Right ventricle myocardium superior (tissue), 1 donor: ENCODE measurements at places on chromosomes 2 and 18. TPM values are rescaled to one million over a fixed set of nuclear protein-coding genes. Genes with fewer than 3 reads are reported as not detected.

The MYO3B gene
- not detected for total RNA-seq

DNA sequence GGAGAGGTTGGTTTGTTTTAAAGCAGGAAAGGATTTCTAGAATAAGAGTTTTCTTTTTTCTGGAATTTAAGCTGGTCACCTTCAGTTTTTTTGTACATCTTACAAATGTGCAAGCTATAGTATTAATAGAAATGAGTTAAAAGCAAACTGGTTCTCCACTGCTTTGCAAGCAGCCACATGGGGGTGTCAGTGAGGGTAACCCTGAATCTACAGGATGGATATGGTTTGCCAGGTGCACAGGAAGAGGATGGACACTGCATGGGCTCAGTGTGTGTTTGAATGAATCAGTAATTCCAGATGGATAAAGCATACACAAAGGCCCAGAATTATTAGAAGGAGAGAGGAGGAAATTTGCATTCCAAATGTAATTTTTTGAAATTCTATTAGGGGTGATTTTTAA, 89.0 kb downstream of the MAPRE2 start:
- no peak for DNase-seq

GRCh38 chr2:28101123-28101522, 210.6 kb downstream of the BABAM2 start:
- DNase-seq: no peak

GRCh38 chr2:124081154-124081716, 56.1 kb downstream of the CNTNAP5 start:
- no peak for DNase-seq

DNA sequence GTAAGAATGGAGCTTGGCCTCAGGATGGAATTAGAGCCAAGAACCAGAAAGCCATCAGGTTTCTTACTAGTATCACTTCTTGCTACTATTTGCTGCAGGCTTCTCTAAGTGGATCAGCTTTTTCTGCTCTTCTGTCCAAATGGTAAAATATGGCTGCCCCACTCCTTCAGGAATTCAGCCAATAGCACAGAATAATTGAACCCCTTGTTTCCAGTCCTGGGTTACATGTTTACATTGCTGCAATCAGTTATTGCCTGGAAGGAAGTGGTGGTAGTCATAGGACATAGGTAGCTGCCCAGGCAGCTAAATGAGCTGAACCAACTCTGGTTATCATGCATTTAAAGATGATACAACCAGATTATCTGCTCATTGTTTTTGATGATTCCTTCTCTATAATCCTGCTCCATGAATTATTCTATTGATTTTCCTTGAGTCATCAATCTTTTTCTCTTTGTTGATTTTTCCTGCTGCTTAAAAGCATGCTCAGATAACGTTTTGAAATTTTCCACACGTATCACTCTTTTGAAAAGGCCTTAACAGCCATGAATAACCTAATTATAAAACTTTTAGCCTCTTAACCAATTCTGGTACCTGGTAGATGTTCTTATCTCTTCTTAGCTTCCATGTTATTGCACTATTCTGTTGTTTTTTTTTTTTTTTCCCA, 12.6 kb downstream of the AGPS start:
- no peak for DNase-seq

DNA sequence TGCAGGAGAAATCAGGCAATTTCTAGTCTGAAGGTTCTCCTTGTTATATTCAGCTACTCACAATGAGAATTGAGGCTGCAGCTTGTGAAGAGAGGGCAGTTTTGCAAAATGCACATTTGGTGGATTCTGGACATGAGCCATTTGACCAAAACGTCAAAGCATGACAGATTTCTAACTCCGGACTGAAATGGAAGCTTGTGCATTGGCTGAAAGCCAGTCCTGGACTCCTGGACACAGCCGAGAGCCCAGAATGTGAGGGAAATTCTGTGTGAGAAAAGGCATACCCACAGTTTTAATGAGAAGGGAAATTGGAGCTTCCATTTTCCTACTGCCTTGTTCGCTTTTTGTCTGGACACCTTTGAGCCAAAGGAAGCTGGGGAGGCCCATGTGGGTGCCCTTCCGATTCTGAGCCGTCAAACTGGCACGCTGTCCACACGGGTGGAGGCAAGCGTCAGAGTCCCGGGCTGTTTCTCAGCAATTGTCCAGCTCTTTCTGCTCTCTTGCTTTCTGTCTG, 23.7 kb upstream of the ROCK2 start:
- DNase-seq: no peak

DNA sequence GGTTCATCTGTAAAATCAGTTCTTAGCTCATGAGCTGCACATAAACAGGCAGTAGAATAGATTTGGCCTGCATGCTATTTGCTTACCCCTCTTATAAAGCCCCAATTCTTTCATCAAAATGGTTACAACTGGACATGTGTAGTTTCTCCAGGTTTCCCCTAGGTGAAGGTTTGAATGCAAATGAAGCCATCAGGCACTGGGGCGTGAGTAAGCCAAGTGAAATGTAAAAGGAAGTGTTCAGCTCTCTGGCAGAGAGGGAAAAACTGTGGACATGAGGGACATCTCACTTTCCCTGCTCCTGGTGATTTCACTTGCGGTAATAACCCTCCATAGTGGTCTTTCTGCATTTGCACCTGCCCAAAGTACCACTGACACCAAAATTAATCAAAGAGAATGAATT, 1402.3 kb upstream of the LRRTM1 start:
- DNase-seq: no peak

The TOGARAM2 gene
- total RNA-seq: 42.8 TPM

DNA sequence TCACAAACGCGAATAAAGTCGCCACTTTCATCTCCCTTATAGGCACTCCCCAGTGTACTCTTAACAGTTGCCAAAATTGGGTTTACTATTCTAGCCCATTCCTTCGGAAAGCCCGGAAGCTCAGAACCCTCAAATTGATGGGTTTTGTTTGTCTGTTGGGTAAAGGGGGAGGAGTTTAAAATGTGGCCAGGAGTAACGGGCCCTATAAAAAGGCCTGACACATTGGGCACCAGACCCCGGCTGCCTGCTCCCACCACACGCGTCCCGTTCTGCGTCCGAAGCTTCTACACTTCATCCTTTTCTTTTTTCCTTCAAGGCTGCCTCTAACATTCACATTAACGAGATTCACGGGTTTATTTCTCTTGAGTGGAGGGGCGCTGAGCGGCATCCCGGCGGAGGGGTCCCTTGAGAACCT, 837 bp downstream of the NHEJ1 start:
- no peak for DNase-seq

DNA sequence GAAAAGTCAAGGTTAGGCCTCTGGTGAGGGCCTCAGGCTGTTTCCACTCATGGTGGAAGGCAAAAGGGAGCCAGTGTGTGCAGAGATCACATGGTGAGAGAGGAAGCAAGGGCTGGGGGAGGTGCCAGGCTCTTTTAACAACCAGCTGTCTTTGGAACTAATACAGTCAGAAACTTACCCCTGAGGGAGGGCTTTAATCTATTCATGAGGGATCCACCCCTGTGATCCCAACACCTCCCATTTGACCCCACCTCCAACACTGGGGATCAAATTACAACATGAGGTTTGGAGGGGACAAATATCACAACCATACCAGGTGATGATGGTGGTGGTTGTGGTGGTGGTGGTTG, 10.9 kb downstream of the POLI start:
- DNase-seq: no peak

The CCBE1 gene
- 3.9 TPM for total RNA-seq

The SPHKAP gene
- total RNA-seq: 113 TPM

- DNase-seq: no peak
These were observed 4.4 kb upstream of the SERPINB5 start for GRCh38 chr18:63472380-63472779.

The KLHL29 gene
- total RNA-seq: 0.65 TPM

The SPDYA gene
- total RNA-seq: 0.24 TPM

The TRABD2A gene
- 0.56 TPM for total RNA-seq

GRCh38 chr2:143680885-143681405, 551.7 kb downstream of the ARHGAP15 start:
- DNase-seq: no peak

DNA sequence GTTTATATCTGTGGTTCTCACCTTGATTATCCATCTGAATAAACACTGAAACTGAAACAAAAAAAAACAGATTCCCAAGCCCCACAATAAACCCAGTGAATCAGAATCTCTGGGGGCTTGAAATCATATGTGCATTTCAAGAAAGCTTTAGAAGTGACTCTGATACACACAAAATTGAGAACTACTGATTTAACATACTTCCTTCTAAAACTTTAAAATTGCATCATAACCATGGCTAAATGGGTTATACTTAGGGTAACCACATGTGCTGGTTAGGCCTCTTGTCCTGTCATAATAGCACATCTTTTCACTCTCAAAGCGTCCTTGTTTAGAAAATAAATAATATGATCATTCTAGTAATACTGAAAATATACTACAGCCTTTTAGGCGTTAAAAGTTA, 100.9 kb downstream of the ATAD2B start:
- DNase-seq: no peak

- DNase-seq: no peak
These were observed 32.0 kb upstream of the ACYP2 start for GRCh38 chr2:54083445-54083844.

GRCh38 chr2:44093970-44094369, 74.7 kb upstream of the PPM1B start:
- no peak for DNase-seq

The KRTCAP3 gene
- total RNA-seq: 0.24 TPM

The C2orf15 gene
- 0.22 TPM for total RNA-seq

The C1GALT1C1L gene
- total RNA-seq: 1.1 TPM

The MLPH gene
- total RNA-seq: 80.9 TPM

The AP1S3 gene
- 0.16 TPM for total RNA-seq

The ARHGAP15 gene
- total RNA-seq: 5.4 TPM

The KIF1A gene
- total RNA-seq: 0.65 TPM
